CD8-positive, alpha-beta memory T cell (primary cell): ENCODE measurements at places on chromosomes 2 and 18. TPM values are rescaled to one million over a fixed set of nuclear protein-coding genes. Genes with fewer than 3 reads are reported as not detected.

Gene CXCR2
- not detected for total RNA-seq

Gene ITPRIPL1
- total RNA-seq = 58.3 TPM

Gene FAM98A
- 85.5 TPM for total RNA-seq

GRCh38 chr18:10094154-10094553 is 180.3 kb downstream of the VAPA start:
- no peak overlapping the region for H3K27ac ChIP-seq
- no peaks in the 10 kb centered on the region for H3K27me3 ChIP-seq
- no peak overlapping the region for H3K4me3 ChIP-seq
- H3K4me1 ChIP-seq = no peaks in the 10 kb centered on the region

GRCh38 chr2:37643730-37644078 is 27.7 kb downstream of the CDC42EP3 start:
- H3K4me3 ChIP-seq = no peak overlapping the region
- no peak overlapping the region for H3K27ac ChIP-seq
- no peaks in the 10 kb centered on the region for H3K27me3 ChIP-seq
- peaks cover 18% of the 10 kb centered on the region for H3K36me3 ChIP-seq
- DNase-seq = no peak

DNA sequence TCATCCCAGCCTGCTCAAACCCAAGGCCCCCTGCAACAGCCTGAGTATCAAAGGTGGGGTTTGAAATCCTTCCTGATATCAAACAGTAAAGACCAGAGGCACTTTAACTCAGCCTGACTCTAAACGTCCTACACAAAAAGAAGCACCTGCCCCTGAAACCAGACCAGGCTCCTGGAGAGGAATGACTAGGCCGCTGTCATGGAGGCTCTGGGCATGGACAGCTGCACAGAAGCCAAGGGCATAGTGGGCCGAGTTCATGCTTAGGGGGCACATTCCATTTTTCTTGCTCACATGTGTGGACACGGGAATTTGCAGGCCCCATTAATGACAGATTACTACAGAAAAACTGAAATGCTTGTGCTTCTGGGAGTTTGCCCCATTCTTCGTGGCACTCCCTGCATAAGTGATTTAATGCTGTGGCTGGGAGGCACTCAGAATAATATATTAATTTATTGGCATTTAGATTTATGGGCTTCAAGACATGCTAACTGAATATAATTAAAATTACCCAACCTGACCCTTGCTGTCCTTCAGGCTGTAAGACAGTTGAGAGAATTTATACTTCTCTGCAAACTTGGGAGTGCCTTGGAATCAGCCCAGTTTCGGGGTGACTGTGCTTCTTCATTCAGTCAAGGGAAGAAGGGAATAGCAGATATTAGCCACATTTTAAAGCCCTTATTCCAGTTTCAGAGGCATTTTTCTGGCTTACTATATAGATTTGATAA is 105.5 kb downstream of the GYPC start:
- no peak for DNase-seq
- peaks cover 44% of the 10 kb centered on the region for H3K4me1 ChIP-seq
- H3K27ac ChIP-seq = no peak overlapping the region
- no peak overlapping the region for H3K4me3 ChIP-seq

DNA sequence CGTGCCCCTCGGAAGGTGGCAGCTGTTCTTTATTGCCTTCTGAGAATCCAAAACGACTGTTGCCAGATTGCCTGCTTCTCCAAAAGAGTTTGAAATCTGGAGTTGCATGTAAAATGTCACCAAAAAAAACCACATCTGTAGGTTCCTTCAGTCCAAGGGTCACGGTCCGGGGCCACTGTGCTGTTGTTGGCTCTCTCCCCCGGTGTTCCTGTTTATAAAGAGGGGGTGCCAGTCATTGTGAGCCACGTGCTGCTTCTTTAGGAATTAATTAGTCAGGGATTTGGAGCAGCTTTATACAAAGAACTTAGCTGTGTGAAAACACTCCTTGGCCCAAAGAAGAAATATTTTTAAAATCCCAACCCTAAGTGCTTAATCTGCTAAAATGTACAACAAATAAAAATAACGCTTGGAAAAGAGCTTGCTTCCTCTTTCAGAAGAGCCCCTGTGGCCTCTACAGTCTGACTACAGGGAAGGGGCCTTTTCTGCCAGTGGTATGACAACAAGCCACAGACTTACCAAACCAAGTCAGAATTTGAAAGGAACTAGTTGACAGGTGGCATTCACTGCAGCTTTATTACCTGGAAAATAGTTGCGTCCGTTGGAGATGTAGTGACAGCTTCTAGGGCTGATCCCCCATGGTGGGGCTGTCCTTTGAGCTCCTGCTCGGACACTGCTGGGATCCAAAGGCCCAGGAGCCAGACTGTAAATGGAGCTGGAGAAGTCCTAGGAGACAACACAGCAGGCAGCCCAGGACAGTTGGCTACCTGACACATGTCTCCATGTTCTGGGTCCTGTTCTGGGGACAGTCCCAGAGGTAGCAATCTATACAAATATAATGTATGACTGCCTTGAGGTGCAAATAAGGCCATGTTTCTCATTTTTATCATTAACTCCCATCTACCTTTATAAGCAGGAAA is 84.5 kb upstream of the SLC1A4 start:
- H3K36me3 ChIP-seq = no peaks in the 10 kb centered on the region
- H3K4me1 ChIP-seq = no peaks in the 10 kb centered on the region
- no peak overlapping the region for H3K27ac ChIP-seq
- DNase-seq = no peak
- H3K27me3 ChIP-seq = no peaks in the 10 kb centered on the region

DNA sequence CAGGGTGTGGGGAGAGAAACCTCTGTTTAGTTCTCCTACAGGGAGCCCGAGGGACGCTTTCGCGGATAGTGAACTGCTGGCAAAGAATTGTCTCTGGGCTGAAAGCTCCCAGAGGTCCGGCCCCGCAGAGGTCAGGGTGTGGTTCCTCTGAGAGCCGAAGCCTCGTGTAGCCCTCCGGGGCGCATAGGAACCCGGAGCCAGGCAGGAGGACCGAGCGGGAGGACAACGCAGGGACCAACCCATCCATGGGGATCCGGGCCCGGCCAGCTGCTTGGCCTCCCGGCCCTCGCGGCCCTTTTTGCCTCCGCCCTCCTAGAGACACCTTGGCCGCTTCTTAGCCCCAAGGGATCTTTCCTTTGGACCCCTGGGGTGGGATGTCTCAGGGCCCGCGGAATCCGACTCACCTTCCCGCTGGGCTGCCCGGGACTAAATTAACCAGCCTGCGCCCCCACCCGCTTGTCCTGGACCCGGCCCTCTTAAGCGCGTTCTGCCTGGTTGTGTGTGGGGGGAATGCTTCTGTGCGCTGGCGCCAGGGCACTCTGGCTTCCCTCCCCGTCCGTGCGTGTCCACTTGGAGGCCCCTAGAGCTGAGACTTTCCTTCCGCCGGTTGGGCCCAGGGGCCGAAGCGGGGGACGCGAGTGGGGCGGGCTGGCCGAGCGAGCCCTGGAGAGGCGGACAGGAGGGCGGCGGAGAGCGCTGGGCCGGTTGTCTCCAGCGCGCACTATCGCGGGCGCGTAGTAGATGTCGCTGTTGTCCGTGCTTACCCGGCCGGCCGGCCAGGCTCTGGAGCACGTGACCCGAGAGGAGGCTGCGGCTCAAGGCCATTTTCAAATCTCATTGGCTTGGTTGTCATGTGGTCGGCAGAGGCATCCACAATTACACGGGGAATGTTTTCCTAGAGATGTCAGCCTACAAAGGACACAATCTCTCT is at the start of gene HOXD10:
Gene HOXD10, plus strand, starts transcription at position 896 of the 931 bp plus-strand sequence. CDS start 56 bp downstream, outside the sequence.
- H3K4me3 ChIP-seq = no peak within 1 kb of the TSS
- no peaks in the 10 kb centered on the region for H3K4me1 ChIP-seq
- H3K36me3 ChIP-seq = no peaks in the 10 kb centered on the region

DNA sequence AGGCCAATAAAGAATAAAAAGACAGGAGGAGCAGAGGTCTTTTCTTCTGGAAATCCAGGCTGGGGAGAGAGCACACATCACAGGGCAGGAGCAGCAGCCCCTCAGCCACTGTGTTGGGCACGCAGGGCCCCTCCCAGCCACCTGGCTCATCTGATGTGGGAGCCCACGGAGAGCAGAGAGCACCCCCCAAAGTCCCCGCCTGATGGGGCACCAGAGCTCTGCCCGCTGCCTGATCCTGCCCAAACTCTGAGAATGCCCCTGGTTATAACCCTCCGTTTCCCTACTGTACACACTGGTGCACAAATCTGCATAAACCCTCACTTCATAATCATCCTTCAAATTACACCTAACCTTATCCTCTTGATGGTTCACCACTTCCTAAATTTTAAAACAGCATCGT is 111.3 kb downstream of the HDAC4 start:
- DNase-seq = no peak
- no peaks in the 10 kb centered on the region for H3K36me3 ChIP-seq
- H3K27me3 ChIP-seq = no peaks in the 10 kb centered on the region
- H3K4me3 ChIP-seq = peak overlapping the region; percentile 38

DNA sequence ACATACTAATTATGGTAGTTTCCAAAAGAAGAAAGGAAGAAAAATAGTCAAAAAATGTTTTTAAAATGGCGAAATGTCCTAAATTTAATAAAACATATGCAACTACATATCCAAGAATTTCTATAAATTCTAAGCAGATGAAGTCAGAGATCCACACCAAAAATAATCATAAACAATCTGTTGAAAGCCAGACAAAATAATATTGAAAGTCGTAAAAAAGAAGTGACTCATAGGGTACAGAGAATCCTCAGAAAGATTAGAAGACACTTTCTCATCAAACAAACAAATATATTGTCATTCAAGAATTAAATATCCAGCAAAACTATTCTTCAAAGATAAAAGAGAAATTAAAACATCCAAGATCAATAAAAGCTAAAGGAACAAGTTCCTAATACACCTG is 281.4 kb upstream of the ZNF804A start:
- H3K4me1 ChIP-seq = no peaks in the 10 kb centered on the region
- no peak overlapping the region for H3K27ac ChIP-seq
- H3K36me3 ChIP-seq = no peaks in the 10 kb centered on the region
- no peak for DNase-seq

DNA sequence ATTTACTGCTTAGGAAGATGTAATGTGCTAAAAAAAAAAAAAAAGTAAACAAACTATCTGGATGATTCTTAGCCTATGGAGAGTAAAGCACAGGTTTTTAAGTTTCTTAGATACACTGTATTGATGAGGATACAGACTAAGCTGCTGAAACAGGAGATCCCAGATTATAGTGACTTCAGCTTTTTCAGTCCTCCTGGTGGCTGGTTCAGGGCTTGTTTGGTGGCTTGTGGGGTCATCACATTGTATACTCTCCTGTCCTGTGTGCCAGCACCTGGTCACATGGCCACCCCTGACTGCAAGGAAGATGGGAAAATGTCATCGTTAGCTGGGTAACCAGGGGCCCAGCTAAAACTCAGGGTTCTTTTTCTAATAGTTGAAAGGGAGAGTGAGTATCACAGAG is 31.4 kb downstream of the RAB31 start:
- no peaks in the 10 kb centered on the region for H3K4me1 ChIP-seq
- H3K27me3 ChIP-seq = no peaks in the 10 kb centered on the region
- no peak overlapping the region for H3K4me3 ChIP-seq
- H3K36me3 ChIP-seq = no peaks in the 10 kb centered on the region

DNA sequence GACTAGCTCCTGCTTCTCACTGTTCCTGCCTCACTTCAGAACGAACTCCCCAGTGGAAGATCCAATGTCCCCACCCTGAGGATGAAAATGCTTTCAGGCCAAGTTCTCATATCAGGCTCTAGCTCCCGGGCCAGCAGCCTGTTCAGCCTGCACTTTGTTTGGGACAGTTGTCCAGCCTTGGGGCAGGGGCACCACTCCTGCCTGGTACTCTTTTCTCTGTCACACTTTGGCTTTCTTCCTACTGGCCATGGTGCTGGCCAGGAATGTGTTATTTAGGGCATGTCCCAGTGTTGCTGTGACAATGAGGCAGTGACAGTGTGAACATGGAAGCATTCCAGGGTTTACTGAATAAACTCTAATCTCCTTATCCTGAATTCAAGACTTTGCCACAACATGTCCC is 154.1 kb downstream of the GALNT14 start:
- no peak for DNase-seq
- H3K27me3 ChIP-seq = no peaks in the 10 kb centered on the region
- H3K4me3 ChIP-seq = no peak overlapping the region
- H3K27ac ChIP-seq = no peak overlapping the region
- no peaks in the 10 kb centered on the region for H3K4me1 ChIP-seq
- no peaks in the 10 kb centered on the region for H3K36me3 ChIP-seq

GRCh38 chr2:9641641-9642040 is 10.8 kb upstream of the YWHAQ start:
- no peak overlapping the region for H3K27ac ChIP-seq
- no peaks in the 10 kb centered on the region for H3K4me1 ChIP-seq
- H3K4me3 ChIP-seq = no peak overlapping the region
- no peaks in the 10 kb centered on the region for H3K36me3 ChIP-seq

DNA sequence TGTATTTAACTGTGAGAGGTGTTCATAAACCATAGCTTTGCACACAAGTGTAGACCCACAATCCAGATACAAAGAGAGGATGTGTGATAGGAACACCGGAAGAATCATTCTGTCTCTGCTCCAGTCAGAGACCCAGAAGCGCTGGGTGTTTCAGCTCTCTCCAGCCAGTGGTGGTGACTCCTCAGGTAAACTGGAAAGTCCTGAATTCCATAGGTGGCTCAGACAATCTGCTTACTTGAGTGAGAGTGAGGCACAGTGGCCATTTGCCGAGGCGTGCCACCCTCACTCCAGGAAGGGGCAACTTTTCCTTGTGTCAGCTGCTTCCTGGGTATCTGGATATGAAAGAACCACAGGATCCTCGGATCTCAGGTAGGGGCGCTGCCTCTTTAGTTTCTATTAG is 171.5 kb downstream of the KCNS3 start:
- no peak overlapping the region for H3K27ac ChIP-seq
- H3K4me1 ChIP-seq = no peaks in the 10 kb centered on the region
- H3K27me3 ChIP-seq = no peaks in the 10 kb centered on the region
- no peak for DNase-seq

DNA sequence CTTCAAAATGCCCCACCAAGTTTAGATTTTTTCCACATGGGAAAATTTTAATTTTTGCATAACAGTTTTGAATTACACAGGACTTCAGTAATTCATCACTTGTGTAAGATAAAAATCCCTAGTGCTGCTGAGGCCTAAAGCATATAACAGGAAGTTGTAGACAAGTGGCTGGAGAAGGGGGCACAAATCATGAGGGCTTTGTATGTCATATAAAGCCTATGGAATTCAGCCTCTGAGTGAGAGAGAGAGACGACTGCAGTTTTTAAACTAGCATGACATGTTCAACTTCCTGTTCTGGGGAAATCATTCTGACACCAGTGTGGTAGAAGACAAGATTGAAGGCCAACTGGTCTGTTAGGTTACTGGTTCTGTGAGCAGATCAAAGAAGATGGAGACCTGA is 187.3 kb upstream of the CHST9 start:
- no peaks in the 10 kb centered on the region for H3K27me3 ChIP-seq
- no peaks in the 10 kb centered on the region for H3K4me1 ChIP-seq
- H3K27ac ChIP-seq = no peak overlapping the region
- DNase-seq = no peak
- H3K4me3 ChIP-seq = no peak overlapping the region
